ENCODE measurements at places on chromosomes 7 and 10. TPM values are rescaled to one million over a fixed set of nuclear protein-coding genes. Genes with fewer than 3 reads are reported as not detected.

DNA sequence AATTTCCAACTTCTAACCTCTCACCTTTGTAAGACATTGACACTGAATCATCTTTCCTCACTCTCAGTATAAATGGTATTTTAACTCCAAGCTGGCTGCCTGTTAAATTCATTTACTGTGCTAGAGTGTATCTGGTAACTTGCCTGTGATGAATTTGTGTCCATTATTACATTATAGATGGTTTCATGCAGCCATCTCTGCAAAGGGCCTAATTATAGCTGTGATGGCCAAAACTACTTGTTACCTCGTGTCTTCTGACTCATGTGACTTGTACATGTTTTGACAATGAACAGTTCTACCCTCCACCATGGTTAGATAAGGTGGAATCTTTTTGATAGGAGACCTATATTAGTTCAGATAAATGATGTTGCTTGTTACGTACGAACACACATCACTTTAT is 392.0 kb downstream of the PAXIP1 start:
- no peak for DNase-seq

GRCh38 chr10:89391907-89392756 is at the start of gene IFIT1:
Gene IFIT1, plus strand, starts transcription at chr10:89392623. Its CDS starts 90 bp downstream, at chr10:89392713.
- DNase-seq = no peak

- no peak for DNase-seq
Observed at GRCh38 chr10:27349987-27350386, 109.4 kb upstream of the ACBD5 start.

DNA sequence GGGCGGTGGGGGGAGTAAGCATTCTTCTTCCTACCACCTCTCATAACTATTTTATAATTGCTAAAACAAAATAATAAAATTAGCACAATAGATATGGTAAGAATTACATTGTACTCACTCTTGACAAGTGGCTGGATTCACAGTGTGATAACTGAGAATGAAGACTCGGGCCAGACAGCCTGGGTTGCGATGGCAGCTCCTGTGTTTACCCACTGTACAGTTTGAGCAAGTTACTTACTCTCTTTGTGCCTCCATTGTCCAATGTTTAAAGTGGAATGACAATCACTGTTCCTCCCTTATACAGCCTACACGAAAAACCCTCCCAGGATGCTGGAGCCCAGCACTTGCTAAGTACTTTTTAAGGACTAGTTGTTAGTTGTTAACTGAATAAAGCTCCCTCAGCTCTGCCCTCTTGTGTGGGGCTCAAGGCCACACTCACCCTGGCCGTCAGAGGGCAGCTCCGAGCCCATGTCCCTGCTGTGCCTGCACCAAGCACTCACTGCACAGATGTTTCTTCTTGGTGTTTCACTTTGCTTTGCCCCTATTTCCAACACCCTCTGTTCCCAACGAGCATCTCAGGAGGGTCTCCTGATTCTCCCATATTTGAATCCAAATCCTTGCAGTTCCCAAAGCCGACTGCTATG is 56.4 kb upstream of the NPS start:
- DNase-seq = no peak

The NUTM2A gene
- total RNA-seq = 3.7 TPM

The ADAM22 gene
- 12.1 TPM for total RNA-seq

DNA sequence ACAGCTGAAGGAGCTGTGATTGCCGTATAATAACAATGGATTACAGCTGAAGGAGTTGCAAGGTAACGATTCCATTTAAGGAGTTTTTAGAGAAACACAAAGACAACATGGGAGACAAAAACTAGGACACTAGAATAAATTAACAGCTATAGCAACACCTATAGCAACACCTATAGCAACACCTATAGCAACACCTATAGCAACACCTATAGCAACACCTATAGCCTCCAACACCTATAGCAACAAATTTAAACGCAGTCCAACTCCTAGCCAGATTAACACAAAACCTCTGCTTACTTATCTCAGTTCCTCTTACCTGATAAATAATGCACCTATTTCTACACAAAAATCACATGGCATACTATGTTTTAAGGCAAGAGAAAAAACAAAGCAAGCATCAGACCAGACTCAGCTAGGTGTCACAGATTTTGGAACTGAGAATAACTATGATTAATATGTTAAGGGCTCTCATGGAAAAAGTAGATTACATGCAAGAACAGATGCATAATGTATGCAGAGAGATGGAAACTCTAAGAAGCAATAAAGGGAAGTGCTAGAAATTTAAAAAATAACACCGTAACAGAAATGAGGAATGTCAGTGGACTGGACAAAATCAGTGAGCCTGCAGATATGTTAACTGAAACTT is 55.7 kb upstream of the SRPK2 start:
- DNase-seq = no peak

DNA sequence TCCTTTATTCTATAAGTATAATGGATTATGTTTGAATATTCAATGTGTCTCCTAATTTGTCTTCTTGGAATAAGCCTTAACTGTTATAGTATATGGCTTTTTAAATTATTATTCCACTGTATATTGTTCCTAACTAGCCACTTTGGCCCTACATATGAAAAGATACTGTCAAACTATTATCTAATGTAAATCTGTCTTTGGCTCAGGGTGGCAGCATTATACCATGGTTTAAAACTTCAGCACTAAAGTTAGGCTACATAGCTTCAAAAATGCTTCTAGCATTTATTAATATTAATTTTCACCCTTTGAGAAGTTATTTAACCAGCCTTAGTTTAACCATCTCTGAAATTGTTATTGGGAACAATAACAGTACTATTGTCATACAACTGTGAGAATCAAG is 543.1 kb upstream of the MBL2 start:
- no peak for DNase-seq
